ENCODE measurements at places on chromosomes 1 and 21.
A peak's percentile ranks its signal among the peaks of the same experiment; 100 is the strongest.

- no peak for DNase-seq
Measured at GRCh38 chr1:201369209-201369608, 8.3 kb downstream of the TNNT2 start.

- no peak for DNase-seq
Measured at GRCh38 chr1:39960431-39960958, 5.5 kb downstream of the MFSD2A start.

- no peak for DNase-seq
Measured at GRCh38 chr1:53642607-53643006, 96.4 kb downstream of the GLIS1 start.

GRCh38 chr21:46254208-46254975, 25.8 kb upstream of the LSS start:
- DNase-seq: no peak

DNA sequence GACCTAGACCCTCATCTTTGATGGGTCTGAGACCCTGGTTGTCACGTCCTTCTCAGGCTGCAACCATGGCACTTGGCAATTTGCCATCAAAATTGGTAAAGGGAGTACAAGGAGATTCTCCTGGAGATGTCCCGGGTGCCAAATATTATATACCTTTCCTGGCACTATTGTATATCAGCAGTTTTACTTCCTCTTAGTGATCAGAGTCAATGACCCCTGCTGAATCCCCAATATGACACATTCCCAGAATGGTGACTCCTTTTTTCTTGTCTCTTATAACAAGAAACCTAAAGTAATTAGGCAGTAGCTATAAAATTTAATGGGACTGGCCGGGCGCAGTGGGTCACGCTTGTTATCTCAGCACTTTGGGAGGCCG, 39.6 kb upstream of the CDC42BPA start:
- no peak for DNase-seq

- no peak for DNase-seq
Measured at GRCh38 chr1:85289848-85290335, 13.5 kb upstream of the BCL10 start.

DNA sequence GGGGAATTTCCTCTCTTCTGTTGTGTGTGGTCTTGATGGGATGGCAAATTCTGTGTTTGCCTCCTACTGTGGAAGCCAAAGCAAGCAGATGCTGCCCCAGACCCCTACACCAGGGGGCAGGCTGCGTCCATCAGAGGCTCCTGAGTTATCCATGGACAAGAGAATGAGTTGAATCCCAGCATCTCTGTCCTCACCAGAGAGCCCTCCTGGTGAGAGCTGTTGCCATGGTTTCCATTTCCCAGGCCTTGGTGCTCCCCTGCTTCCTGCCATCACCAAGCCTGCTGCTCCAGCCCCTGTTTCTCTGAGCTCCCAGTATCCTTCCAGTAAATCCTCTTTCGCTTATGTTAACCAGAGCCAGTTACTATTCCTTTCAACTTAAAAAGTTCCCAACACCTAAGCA, 20.4 kb upstream of the GNG12 start:
- DNase-seq: peak; percentile 79

DNA sequence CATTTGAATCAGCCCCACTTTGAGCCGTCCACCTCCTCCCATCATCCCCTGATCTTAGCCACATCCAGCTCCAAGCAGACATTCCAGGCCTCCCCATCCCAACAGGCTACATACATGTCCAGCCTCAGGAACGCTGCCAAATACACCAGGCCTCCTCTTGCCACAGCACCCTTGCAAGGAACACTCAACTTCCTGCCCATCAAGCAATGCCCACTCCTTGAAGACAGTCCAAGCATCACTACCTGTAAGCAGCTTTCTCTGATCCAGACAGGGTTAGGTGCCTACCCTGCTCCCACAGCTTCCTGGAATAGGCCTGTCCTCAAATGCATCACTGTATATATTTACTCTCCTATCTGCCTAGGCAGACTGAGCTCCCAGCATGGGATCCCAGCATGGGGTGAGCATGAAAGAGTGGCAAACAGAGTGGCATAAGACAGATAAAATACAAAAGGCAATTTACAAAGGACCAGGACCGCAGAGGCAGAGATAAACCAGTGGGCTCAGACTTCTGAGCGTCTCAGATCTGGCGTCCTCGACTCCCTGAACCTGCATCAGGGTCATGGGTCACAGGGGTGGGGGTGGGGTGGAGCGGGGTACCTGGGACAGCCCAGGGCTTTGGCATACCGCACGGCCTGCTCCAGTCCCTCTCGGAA, 816 bp downstream of the HYI start:
- DNase-seq: peak; percentile 17

GRCh38 chr1:236311040-236311439, 29.3 kb upstream of the ERO1B start:
- DNase-seq: no peak

DNA sequence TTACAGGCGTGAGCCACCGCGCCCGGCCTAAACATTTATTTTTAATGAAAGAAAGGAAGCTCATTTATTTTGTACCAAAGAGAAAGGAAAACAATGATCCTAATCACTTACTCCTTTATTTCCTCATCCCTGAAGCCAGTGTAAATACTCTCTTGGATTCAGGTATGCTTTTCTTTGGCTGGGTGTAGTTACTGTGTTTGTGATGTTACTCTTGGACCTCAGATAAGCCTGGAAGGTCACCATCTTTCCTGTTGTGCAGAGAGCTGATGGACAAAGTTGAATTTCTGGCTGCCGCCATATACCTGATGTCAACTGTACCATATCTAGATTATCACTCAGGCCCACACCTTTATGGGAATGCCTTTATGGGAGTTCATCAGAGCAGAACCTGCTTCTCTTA, 35.4 kb upstream of the FOXE3 start:
- no peak for DNase-seq

GRCh38 chr1:98929437-98929836, 75.2 kb downstream of the PLPPR5 start:
- no peak for DNase-seq

DNA sequence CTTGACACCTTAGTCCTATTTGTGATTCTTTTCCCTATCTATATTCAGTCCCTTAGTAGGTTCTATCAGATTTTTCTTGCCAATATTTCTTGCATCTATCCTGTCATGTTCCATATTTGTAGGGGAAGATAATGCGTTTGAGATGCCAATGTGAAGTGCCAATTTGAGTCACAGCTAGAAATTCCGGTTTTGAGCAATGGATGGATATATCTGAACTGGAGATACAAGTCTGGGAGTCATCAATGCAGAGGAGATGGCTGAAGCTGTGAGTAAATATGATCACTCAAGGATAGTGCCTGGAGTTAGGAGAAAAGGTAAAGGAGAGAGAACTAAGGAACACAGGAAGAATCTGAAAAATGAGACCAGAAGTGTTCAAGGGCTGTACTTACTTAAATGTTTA, 93.8 kb downstream of the COQ8A start:
- DNase-seq: no peak

- DNase-seq: peak; percentile 69
Measured at GRCh38 chr1:47725992-47726855, 271.0 kb downstream of the TRABD2B start.

- DNase-seq: no peak
Measured at GRCh38 chr1:235917267-235917811, 50.6 kb upstream of the LYST start.
